KG1 (cell line): ENCODE measurements at places on chromosomes 6 and 20.

- no peak for DNase-seq
Observed at GRCh38 chr20:2133318-2134183, 31.9 kb downstream of the STK35 start.

DNA sequence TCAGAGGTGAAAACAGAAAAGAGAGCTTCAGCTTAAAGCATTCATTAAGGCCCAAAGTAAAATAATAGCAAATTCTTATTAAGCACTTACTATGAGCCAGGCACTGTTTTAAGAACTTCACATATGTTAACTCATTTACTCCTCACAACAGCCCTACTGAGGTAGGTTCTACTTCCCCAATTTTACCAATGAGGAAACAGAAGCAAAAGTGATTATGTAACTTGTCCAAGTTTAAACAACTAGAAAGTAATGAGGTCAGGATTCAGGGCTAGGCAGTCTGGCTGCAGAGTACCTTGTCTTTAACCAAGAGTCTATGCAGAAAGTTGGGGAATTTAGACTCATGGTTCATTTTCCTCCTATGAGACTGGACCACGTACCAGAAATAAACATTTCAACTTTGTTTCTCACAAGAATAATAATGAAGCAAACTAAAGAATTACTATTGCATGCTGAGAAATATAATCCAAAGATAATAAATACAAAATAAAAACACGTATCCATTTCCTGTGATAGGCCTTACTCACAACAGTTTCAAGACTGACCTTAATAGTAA lies 3.8 kb downstream of the COL21A1 start:
- DNase-seq, result no peak

DNA sequence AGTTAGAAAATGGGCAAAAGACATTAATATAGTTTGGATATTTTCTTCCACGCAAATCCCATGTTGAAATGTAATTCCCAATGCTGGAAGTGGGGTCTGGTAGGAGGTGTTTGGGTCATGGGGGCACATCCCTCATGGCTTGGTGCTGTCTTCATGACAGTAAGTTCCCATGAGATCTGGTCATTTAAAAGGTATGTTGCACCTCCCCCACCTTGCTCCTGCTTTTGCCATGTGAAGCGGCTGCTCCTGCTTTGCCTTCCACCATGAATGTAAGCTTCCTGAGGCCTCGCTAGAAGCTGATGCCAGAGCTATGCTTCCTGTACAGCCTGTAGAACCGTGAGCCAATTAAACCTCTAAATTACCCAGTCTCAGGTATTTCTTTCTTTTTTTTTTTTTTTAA lies 16.3 kb upstream of the TMEM14A start:
- DNase-seq, result no peak

- DNase-seq, result no peak
Observed at GRCh38 chr6:101150226-101150625, 243.3 kb upstream of the GRIK2 start.

- no peak for DNase-seq
Observed at GRCh38 chr6:147970970-147971369, 371.7 kb upstream of the SASH1 start.
